Thoracic aorta (tissue), 2 donors: ENCODE measurements at places on chromosomes 5 and 9.

DNA sequence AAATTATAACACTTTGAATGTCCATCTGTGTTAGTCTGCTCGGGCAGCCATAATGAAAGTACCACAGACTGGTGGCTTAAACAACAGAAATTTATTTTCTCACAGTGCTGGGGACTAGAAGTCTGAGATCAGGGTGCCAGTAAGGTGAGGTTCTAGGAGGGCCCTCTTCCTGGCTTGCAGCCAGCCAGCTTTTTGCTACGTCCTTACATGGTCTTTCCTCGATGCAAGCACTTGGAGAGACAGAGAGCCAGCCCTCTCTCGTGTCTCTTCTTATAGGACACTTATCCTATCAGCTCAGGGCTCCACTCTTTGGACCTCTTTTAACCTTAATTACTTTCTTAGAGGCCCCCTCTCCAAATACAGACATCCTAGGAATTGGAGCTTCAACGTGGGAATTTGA is 351.8 kb downstream of the SPOCK1 start:
- no peaks in the 10 kb centered on the region for H3K36me3 ChIP-seq
- H3K27ac ChIP-seq, result no peak overlapping the region
- no peak for DNase-seq
- H3K4me1 ChIP-seq, result peaks cover 18% of the 10 kb centered on the region

DNA sequence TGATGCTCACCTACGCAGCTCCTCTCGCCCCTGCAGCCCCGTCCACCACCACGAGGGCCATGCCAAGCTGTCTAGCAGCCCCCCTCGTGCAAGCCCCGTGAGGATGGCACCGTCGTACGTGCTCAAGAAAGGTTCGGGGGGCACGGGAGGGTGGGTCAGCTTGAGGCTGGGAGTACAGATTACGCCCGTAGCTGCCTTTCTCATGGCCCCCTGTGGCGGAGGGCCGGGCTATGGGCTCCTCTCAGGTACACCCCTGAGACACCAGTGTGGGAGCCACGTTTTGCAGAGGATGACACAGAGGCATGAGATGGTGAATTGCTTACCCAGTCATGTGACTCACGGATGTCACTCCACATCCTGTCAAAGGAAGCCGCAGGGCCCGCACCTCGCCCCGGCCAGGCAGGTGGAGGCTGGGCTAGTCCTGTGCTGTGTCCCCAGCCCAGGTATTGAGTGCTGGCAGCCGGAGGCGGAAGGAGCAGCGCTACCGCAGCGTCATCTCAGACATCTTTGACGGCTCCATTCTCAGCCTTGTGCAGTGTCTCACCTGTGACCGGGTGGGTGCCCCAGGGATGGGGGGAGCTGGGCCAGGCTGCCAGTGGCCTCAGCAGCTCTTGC is 33.7 kb downstream of the USP20 start:
- no peak for DNase-seq
- no peaks in the 10 kb centered on the region for H3K27me3 ChIP-seq
- H3K4me1 ChIP-seq, result no peaks in the 10 kb centered on the region
- H3K4me3 ChIP-seq, result no peak overlapping the region
- peaks cover 29% of the 10 kb centered on the region for H3K36me3 ChIP-seq
- no peak overlapping the region for H3K27ac ChIP-seq

DNA sequence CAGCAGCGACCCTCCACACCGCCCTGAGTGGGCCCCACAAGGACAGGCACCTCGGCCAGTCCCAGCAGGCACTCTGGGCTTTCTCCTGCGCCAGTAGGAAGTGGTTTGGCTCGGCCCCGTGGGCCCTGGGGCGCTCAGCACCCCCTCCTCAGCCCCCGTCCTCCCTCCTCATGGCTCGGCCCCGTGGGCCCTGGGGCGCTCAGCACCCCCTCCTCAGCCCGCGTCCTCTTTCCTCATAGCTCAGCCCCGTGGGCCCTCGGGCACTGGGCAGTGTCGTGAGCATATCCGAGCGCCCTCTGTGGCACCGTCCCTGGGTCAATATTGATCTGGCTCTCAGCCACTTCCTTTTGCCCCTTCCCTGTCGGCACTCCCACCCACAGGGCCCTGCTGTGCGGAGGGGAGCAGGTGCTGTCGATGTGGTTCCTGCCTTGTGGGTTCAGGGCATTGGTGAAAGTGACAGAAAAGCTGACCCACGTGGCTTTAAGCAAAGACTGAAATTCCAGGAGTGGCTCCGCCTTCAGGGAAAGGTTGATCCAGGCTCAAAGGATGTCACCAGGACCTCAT is 5.5 kb upstream of the SCGB3A1 start:
- no peak for DNase-seq
- H3K27ac ChIP-seq, result no peak overlapping the region
- H3K4me1 ChIP-seq, result no peaks in the 10 kb centered on the region
- H3K27me3 ChIP-seq, result no peaks in the 10 kb centered on the region
- H3K36me3 ChIP-seq, result no peaks in the 10 kb centered on the region
- H3K4me3 ChIP-seq, result no peak overlapping the region

GRCh38 chr5:157351802-157352092 is 85.8 kb downstream of the CYFIP2 start:
- H3K36me3 ChIP-seq, result no peaks in the 10 kb centered on the region
- no peaks in the 10 kb centered on the region for H3K27me3 ChIP-seq
- H3K27ac ChIP-seq, result no peak overlapping the region
- H3K4me1 ChIP-seq, result no peaks in the 10 kb centered on the region
- H3K4me3 ChIP-seq, result no peak overlapping the region
- no peak for DNase-seq

DNA sequence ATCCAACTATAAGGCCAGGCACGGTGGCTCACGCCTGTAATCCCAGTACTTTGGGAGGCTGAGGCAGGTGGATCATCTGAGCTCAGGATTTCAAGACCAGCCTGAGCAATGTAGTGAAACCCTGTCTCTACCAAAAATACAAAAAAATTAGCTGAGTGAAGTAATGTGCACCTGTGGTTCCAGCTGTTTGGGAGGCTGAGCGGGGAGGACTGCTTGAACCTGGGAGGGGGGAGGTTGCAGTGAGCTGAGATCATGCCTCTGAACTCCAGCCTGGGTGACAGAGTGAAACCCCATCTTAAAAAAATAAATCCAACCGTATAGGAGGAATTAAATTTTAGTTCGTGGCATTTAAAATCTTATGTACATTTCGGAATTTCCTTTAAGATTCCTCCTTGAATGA is 123.4 kb downstream of the CDC42SE2 start:
- H3K36me3 ChIP-seq, result no peaks in the 10 kb centered on the region
- peaks cover 19% of the 10 kb centered on the region for H3K4me1 ChIP-seq
- H3K27ac ChIP-seq, result no peak overlapping the region
- H3K27me3 ChIP-seq, result no peaks in the 10 kb centered on the region
- DNase-seq, result no peak
